ENCODE measurements at places on chromosomes 12 and 14.

- DNase-seq: no peak
These were observed 8.4 kb downstream of the CPM start for GRCh38 chr12:68924546-68924945.

DNA sequence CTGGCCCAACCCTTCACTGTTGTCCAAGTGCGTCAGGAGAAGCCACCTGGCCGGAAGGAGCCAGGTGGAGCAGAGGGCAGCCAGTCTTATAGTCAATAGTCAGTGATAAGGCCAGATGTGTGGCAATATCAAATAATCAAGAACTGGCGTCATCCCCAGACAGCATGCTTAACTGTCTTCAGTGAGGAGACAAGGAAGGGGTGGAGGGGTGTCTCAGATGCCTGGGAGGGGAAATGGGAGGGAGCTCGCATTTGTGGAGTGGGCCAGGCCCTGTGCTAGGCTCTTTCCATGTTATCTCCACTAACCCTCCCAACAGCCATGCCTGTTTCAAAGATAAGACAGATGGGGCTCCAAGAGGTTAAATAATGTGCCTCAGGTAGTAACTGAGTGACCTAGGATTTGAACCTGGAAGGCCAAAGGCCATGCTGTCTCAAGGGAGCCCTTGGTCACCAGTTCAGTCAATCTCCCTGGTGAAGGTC, 48.9 kb upstream of the FOS start:
- DNase-seq: no peak

DNA sequence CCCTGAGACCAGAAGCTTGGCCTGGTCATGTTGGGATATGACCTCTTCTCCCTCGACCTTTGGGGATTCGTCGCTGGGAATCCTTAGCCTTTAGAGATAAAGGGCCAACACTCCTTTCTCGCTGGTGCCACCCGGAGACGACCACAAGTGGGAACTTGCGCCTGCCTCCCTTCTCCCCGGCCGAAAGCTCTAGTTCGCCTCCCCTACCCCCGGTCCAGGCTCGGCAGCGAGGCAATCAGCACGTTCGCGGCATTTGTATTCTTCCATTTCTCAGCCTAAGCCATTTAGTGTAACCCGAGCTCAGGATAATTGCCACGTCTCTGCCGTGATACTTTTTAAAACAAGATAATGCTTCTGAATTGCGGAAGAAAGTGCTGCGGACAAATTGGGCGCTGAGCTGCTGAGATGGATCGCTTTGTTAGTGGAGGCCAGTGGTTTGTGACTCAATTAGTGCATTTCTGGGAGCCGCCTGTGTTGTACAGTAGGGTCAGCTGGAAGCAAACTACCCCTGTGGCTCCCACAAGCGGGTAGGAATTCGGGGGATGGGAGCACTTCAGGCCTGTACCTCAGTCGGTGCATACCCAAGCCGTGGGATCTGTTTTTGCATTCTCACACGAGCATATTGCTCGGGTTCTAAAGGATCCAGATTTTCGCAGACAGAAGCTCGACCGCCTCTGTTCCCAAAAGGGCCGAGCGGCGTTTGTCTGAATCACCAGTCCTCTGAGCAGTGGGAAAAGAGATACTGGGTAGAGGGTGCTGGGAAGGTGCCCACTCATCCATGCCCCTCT, 6.8 kb upstream of the SIX1 start:
- DNase-seq: peak; percentile 33

DNA sequence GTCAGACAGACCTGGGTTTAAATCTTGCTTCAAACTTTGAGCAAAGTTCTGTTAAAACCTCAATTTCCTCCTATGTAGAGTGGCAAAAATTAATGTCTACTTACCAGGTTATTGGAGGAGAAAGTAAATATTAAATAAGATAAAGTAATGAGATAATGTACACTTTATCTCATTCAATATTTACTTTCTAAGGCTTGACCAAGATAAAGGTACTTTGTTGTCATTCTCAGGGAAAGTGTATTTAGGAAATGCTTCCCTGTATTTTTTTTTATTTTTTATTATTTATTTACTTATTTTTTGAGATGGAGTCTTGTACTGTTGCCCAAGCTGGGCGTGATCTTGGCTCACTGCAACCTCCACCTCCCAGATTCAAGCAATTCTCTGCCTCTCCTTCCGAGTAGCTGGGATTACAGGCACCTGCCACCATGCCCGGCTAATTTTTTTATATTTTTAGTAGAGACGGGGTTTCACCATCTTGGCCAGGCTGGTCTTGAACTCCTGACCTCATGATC, 4.7 kb downstream of the FAM161B start:
- no peak for DNase-seq

- DNase-seq: no peak
These were observed 299.8 kb downstream of the KCNH5 start for GRCh38 chr14:62745496-62745895.

GRCh38 chr14:68797121-68797670, 4.3 kb upstream of the ZFP36L1 start:
- DNase-seq: no peak

GRCh38 chr14:29102996-29103395, 336.4 kb downstream of the FOXG1 start:
- DNase-seq: peak; percentile 40

DNA sequence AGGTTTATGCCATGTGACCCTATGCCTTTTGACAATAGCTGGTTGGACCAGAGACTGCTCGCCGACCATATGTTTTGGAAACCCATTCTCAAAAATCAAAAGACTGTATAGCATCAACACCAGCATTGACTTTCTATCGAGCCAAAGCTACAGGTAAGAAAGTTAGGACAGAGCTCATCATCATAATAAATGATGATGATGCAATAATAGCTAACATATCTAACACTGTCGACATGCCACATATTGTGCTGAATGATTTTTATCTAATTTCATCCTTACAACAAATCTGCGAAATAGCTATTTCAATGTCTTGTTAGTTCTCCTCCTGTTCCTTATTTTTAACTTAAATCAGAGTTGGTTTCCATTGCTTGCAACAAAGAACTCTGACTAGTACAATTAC, 102.9 kb downstream of the EGLN3 start:
- no peak for DNase-seq

- DNase-seq: no peak
These were observed 114.4 kb upstream of the CCDC196 start for GRCh38 chr14:66371776-66372175.

DNA sequence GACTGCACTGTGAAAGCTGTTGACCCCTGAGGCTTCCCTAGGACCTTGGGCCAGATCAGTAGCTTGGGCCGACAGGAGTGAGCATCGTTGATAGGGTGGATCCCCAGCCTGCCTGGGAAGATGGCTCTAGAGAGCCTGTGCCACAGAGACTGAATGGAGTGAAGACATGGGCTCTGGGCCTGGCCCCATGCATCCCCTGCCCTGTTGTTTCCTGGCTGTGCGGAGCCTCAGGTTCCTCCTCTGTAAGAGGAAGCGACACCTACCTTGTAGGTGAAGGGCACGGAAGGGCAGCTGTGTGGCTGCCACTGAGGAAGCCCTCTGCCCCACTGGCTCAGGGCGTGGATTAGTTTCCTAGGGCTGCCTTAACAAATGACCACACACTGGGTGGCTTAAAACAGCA, 23.9 kb downstream of the PLEKHG3 start:
- DNase-seq: no peak

- no peak for DNase-seq
These were observed 24.7 kb upstream of the ANO6 start for GRCh38 chr12:45191239-45191638.

DNA sequence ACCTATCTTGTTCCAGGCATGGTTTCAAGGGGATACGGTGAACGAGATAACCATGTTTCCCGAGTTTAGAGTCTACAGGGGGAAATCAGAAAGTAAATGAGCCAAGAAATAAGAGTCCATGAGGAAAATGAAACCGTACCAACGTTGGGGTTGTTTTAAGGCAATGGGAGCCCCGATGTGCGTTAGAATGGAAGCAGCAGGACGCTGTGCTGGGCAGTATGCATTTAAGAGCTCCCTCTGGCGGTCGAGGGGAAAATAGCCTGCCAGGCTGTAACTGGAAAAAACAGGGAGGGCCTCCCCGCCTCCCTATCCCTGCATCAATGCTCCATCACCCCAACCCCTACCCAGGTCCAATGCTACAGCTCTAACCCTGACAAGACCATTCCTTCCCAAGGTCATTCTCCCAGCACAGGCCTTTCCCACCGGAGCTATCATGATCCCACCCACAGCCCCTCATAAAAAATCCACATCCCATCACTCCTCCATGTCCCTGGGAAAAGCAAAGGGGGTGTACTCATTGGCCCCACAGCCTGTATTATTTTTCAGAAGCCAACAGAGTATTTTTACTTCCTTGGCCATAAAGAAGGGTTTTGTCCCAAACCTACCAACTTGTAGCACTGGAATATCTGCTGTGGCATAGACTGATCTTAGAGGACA, 226.3 kb upstream of the NOS1 start:
- DNase-seq: peak; percentile 3

- DNase-seq: no peak
These were observed 49.5 kb downstream of the RIMBP2 start for GRCh38 chr12:130666645-130667044.

- no peak for DNase-seq
These were observed 64.9 kb downstream of the TMX1 start for GRCh38 chr14:51304941-51305340.
